Stimulated activated CD8-positive, alpha-beta memory T cell treated with anti-CD3 and anti-CD28 coated beads, Interleukin-2, amount 100 ng/mL, for 48 hours (primary cell): ENCODE measurements at places on chromosomes 4 and X.

GRCh38 chrX:47648376-47648775 lies 2.0 kb downstream of the ELK1 start:
- no peak for DNase-seq

DNA sequence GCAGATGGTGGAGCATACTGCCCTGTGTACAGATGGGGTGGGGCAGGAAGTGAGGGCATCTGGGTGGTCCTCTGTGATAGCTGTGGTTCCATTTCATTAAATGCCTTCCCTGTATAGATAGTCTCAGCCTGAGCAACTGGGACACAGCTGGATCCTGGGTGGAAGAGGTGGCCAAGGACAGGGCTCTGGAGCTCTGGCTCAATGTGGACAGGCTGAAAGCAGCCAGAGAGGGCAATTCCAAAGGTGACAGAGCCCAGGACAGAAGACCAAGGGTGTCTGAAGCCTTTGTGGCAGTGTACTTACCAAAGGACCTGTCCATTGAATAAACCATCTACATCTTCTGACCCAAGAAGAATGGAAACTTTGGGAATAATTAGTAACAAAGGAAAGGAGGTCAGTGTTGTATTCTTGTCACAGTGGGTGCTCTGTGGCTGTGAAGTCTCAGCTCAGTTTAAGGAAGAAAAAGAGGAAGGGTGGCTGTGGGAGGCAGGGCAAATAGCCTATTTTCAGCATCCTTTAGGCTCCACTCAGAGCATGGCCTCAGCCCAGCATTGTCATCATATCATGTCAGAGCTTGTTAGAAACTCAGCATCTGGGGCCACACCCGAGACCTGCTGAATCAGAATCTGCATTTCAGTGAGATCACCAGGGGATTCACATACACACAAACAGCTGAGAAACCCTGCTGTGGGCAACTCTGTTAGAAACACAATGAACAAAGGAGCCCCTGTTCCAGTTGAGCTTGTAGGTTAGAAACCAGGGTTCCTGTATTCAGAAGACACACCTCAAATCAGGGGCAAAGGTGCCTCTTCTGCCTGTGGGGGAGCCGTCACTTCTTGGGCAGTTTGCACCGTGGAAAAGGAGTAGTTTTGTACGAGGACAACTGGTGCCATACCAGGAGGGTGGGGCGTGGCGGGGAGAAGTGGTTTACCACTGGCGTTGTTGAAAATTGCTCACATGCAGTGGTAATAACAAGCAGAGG lies 168.6 kb downstream of the PTTG2 start:
- peak; percentile 62 for DNase-seq

- no peak for DNase-seq
Measured at GRCh38 chr4:141036786-141037185, 96.5 kb downstream of the RNF150 start.

DNA sequence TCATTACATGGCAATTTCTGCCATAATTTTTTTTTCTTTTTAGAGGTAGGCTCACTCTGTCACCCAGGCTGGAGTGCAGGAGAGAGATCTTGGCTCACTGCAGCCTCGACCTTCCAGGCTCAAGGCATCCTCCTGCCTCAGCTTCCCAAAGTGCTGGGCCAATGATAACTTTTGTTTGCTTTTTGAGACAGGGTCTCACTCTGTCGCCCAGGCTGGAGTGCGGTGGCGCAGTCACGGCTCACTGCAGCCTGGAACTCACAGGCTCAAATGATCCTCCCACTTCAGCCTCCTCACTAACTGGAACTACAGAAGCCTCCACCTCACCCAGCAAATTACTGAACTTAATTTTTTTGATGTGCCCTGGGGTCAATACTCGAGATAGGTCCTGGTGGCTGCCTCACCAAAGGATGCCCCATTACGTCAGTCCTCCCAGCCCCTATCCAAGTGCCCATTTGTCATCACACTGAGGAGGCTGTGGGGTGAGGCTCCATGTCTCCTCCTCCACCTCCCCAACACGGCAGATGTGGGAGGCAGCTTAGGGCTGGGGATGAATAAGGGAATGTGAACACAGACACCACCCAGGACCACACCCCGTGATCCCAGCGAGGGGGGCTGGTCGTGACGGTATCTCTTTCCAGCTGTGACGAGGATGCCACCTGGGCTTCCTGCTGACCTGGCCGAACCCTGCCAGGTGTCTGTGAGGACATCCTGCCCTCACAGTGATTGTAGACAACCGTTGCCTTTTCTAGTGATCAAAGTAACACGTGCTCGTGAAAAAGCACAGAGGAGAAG lies 12.4 kb upstream of the NKX1-1 start:
- no peak for DNase-seq

DNA sequence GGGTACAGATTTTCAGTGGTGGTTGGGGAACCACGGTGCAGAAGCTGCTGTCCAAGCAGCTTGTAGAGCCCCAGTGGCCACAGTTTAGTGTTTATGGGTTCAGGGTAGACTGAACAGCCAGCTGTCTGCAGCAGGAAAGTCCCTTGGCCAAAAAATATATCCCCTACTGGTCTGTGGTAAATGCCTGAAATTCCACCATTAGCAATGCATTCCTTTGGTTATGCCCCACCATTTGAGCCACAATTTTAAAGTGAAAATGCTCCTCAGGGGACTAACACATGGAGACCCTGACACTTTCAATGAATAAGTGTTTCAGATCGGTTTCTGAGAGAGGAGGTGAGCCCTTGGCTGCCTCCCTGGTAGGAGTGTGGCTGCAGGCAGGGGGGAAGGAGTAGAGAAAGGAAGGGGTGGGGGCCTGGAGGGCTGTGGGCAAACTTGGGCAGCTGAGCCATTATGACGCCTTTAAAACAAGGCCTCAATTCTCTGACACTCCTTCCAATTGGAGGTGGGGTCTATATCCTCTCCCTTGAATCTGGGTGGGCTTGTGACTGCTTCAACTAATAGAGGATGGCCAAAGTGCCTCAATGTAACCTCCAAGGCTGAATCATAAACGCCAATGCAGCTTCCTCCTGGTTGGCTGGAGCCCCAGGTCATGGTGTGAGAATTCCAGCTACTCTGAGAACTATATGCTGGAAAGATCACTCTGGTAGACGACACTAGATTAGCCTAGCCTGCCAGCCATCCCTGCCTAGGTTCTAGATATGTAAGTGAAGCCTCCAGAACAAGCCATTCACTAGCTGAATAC lies 75.8 kb upstream of the ATP6AP2 start:
- no peak for DNase-seq

GRCh38 chr4:119646347-119647071 lies 17.9 kb upstream of the PDE5A start:
- no peak for DNase-seq

- DNase-seq: no peak
Measured at GRCh38 chr4:115058533-115058932, 54.9 kb downstream of the NDST4 start.
